ENCODE measurements at places on chromosomes 2 and 18. TPM values are rescaled to one million over a fixed set of nuclear protein-coding genes. Genes with fewer than 3 reads are reported as not detected.
A peak's percentile ranks its signal among the peaks of the same experiment; 100 is the strongest.

Gene MBP
- total RNA-seq, result 60.2 TPM

Gene GAL3ST2
- total RNA-seq, result 1.2 TPM

Gene SLC14A1
- total RNA-seq, result 0.86 TPM

Gene HOXD12
- total RNA-seq, result not detected

Gene REG3G
- total RNA-seq, result not detected

Gene LOXHD1
- total RNA-seq, result not detected

DNA sequence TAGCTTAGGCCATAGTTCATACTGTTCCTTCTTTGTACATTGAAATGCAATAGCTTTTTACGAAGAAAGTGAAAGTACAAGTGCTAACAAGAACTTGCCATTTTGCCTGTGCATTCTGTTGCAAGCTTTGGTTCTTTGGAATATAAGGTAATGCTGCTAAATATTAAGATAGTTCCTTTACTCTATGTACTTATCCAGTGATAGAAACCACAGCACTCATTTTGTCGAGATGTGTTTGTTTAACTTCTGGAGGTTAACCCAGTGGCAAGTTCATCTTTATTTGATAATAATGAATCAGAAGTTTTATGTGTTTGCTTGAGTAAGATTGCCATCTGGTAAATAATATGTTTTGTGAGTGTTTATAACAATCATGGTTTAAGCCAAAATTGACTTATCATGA lies 373.1 kb upstream of the FANCL start:
- no peaks in the 10 kb centered on the region for H3K36me3 ChIP-seq
- no peaks in the 10 kb centered on the region for H3K27me3 ChIP-seq
- DNase-seq, result no peak
- no peak overlapping the region for H3K27ac ChIP-seq
- no peak overlapping the region for H3K4me3 ChIP-seq

- peaks cover 2% of the 10 kb centered on the region for H3K4me1 ChIP-seq
- H3K27ac ChIP-seq, result no peak overlapping the region
- H3K36me3 ChIP-seq, result no peaks in the 10 kb centered on the region
- no peak overlapping the region for H3K4me3 ChIP-seq
- H3K27me3 ChIP-seq, result no peaks in the 10 kb centered on the region
These were observed 76.6 kb downstream of the COBLL1 start for GRCh38 chr2:164764996-164765395.

GRCh38 chr2:241061275-241061674 lies 40.8 kb downstream of the MTERF4 start:
- no peak for DNase-seq
- H3K4me1 ChIP-seq, result peaks cover 2% of the 10 kb centered on the region
- no peaks in the 10 kb centered on the region for H3K36me3 ChIP-seq
- H3K4me3 ChIP-seq, result no peak overlapping the region
- no peak overlapping the region for H3K27ac ChIP-seq

DNA sequence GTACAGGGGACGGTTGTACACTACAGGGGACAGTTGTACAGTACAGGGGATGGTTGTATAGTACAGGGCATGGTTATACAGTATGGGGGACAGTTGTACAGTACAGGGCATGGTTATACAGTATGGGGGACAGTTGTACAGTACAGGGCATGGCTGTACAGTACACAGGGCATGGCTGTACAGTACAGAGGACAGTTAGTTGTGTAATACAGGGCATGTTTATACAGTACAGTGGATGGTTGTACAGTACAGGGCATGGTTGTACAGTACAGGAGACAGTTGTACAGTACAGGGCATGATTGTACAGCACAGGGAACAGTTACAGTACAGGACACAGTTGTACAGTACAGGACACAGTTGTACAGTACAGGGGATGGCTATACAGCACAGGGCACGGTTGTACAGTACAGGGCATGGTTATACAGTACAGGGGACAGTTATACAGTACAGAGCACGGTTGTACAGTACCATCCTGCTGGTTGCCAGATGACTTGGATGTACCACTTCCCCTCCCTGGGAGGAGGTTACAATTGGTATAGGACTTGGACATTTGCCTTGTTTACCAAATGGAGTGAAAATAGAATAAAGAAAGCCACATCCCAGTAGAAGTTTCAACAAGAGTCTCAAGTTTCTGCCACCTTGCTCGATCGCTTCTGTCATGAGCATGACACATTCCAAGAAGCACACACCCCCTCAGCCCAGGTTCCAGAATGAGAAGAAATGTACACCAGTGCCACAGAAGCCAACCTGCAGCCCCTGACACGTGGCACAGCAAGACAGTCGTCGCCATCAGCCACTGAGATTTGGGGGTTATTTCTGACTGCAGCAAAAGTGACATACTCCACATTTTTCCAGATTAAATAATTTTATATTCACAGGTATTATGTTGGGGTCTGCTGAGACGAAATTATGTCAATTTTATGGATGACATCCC lies 16.0 kb downstream of the CYRIA start:
- H3K27ac ChIP-seq, result no peak overlapping the region
- no peak overlapping the region for H3K4me3 ChIP-seq
- H3K4me1 ChIP-seq, result peaks cover 16% of the 10 kb centered on the region
- H3K27me3 ChIP-seq, result no peaks in the 10 kb centered on the region
- DNase-seq, result no peak
- no peaks in the 10 kb centered on the region for H3K36me3 ChIP-seq

- H3K4me3 ChIP-seq, result no peak overlapping the region
- H3K36me3 ChIP-seq, result peaks cover 7% of the 10 kb centered on the region
- H3K27ac ChIP-seq, result no peak overlapping the region
These were observed 25.8 kb downstream of the EHBP1 start for GRCh38 chr2:62731275-62731674.

GRCh38 chr2:111194835-111195621 lies 74.3 kb downstream of the BCL2L11 start:
- peaks cover 4% of the 10 kb centered on the region for H3K4me1 ChIP-seq
- H3K4me3 ChIP-seq, result no peak overlapping the region
- peaks cover 27% of the 10 kb centered on the region for H3K27me3 ChIP-seq
- no peak for DNase-seq
- H3K36me3 ChIP-seq, result no peaks in the 10 kb centered on the region

DNA sequence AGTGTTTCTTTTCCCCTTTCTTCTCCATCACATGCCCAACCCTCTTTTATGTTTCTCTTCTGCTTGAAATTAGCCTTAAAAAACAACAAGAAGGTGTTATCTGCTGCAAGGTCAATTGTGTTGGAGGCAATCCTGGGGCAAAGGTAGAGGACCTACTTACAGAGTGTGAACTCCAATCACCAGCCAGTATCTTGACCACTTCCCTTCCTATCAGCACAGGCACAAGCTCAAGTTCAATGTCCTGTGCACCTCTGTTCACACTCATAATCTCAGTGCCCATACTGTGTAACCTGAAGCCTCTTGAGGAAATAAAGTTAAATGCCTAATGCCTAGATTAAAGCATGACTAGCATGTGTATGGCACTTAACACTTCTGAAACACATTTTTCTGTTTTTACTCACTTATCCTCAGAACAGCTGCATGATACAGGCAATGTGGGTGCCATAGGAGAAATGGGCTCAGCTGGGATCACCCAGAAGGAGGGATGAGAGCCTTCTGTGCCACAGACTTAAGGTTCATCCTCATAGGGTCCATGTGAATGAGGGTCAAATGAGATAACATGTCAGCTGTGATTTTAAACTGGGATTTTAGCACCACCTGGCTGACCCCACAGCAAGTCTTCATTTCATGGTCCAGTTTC lies 701.5 kb downstream of the BCL11A start:
- H3K36me3 ChIP-seq, result no peaks in the 10 kb centered on the region
- no peak overlapping the region for H3K27ac ChIP-seq
- DNase-seq, result no peak
- H3K4me1 ChIP-seq, result no peaks in the 10 kb centered on the region
- H3K4me3 ChIP-seq, result no peak overlapping the region
- H3K27me3 ChIP-seq, result no peaks in the 10 kb centered on the region

GRCh38 chr2:71852141-71852711 lies 295.4 kb downstream of the CYP26B1 start:
- peaks cover 3% of the 10 kb centered on the region for H3K27me3 ChIP-seq
- H3K36me3 ChIP-seq, result no peaks in the 10 kb centered on the region
- no peak overlapping the region for H3K4me3 ChIP-seq
- DNase-seq, result no peak
- no peak overlapping the region for H3K27ac ChIP-seq

GRCh38 chr2:208269091-208269490 lies 3.0 kb downstream of the PIKFYVE start:
- H3K36me3 ChIP-seq, result peaks cover 31% of the 10 kb centered on the region
- no peak overlapping the region for H3K27ac ChIP-seq
- no peaks in the 10 kb centered on the region for H3K27me3 ChIP-seq
- no peak for DNase-seq

DNA sequence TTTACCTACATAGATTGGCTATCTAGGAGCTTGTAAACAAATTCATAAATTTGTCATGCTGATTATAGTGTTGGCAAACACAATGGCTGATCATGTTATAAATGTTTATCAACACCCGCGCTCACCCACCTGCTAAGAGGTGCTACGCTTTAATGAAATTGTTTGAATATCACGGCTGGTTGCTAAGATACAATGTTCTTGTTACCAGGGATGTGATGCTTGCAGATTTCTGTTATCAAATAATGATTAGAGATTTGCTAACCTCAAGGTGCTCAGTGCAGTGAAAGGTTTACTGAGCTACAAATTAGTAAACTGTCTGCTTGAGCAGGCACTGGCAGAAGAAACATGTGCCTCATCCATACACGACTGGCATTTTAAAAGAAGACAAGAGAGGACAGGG lies 160.0 kb upstream of the ZEB2 start:
- H3K4me1 ChIP-seq, result no peaks in the 10 kb centered on the region
- DNase-seq, result no peak
- no peaks in the 10 kb centered on the region for H3K36me3 ChIP-seq
- H3K27ac ChIP-seq, result no peak overlapping the region

DNA sequence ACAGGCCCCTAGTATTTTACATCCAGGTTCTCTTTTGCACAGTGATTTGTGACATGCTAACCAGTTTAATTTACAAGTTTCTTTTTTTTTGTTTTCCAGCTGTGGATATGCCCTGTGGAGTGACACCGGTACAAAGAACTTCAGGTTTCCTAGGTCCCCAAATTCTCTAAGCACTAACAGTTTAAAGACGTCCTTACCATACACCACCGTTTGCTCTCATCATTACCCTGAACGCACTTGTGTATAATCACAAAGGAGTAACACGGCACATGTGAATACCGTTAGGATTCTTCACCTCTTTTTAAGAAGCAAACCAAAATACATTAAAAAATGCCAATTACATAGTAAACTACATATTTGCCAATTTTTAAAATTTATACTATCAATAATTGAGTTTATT lies 853 bp downstream of the LANCL1 start:
- H3K27ac ChIP-seq, result peak overlapping the region; percentile 39
- H3K27me3 ChIP-seq, result no peaks in the 10 kb centered on the region
- peaks cover 28% of the 10 kb centered on the region for H3K4me1 ChIP-seq
- peak overlapping the region; percentile 99 for H3K4me3 ChIP-seq

- H3K27ac ChIP-seq, result peak overlapping the region; percentile 44
- no peak overlapping the region for H3K4me3 ChIP-seq
- H3K27me3 ChIP-seq, result no peaks in the 10 kb centered on the region
- H3K36me3 ChIP-seq, result peaks cover 2% of the 10 kb centered on the region
These were observed 14.1 kb upstream of the MEX3C start for GRCh38 chr18:51211552-51211951.

GRCh38 chr18:45324495-45325113 lies 290.7 kb upstream of the SLC14A2 start:
- DNase-seq, result no peak
- H3K4me1 ChIP-seq, result no peaks in the 10 kb centered on the region
- no peak overlapping the region for H3K4me3 ChIP-seq
- no peak overlapping the region for H3K27ac ChIP-seq
- no peaks in the 10 kb centered on the region for H3K36me3 ChIP-seq
- no peaks in the 10 kb centered on the region for H3K27me3 ChIP-seq

DNA sequence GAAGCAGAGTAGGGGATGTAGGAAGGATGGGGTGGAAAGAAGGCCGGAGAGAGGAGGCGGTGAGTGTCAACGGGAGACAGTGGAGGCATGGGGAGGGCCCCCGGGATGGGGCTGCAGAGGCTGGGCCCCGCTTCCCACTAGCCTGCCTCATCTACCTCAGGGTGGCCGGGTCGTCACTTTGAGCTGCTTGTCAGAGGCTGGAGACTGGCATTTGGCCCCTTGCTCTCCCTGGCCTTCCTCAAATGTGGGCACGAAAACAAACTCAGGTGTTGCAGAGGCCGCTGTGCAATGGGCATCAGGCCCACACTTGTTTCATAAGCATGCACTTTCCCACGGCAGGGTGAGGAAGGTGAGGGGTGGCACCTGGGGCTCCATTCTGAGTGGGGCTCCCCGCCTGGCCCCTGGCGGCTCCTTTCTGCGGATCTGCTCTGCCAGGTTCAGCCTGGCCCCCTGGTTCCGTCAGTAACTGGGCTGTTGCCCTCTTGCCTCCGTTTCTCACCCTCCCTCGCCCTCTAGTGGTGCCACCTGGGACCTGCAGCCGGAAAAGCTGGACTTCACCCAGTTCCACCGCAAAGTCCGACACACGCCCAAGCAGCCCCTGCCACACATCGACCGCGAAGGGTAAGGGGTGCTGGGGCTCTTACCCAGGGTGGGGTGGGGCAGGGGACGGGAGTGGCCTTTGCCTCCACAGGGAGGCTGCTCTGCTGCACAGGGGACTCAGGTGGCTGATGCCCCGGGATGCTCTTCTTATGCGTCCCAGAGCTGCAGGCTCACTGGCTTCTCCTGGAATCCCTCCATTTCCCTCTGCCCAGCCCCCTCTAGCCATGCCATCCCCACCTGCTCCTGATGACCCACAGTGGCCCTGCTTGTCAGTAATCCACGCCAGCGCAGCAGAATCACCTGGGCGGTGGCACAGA lies 125.4 kb downstream of the CTIF start:
- H3K4me1 ChIP-seq, result no peaks in the 10 kb centered on the region
- peak; percentile 87 for DNase-seq
- no peaks in the 10 kb centered on the region for H3K36me3 ChIP-seq
- no peak overlapping the region for H3K27ac ChIP-seq
- no peak overlapping the region for H3K4me3 ChIP-seq

DNA sequence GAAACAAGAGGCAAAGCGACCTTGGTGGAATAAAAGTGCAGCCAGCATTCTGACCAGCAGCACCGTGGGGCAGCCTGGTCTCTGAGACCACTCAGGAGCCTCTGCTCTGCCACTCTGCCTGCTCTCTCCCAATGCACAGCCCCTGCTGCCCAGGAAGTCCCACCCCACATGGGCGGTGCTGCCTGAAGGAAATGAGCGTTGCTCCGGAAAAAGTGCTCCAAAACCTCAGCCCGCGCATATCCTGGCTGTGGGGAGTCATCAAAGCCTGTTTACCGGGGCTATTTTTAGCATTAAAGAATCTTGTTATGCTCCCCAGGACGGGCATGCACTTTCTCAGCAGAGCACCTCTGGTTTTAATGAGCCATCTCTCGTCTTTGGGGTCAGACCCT lies 54.5 kb downstream of the EPAS1 start:
- H3K27me3 ChIP-seq, result no peaks in the 10 kb centered on the region
- peak overlapping the region; percentile 78 for H3K4me3 ChIP-seq
- peaks cover 20% of the 10 kb centered on the region for H3K36me3 ChIP-seq
- DNase-seq, result peak; percentile 93
- H3K27ac ChIP-seq, result peak overlapping the region; percentile 94

GRCh38 chr2:86453836-86454235 lies 12.7 kb downstream of the KDM3A start:
- DNase-seq, result no peak
- no peak overlapping the region for H3K27ac ChIP-seq
- no peaks in the 10 kb centered on the region for H3K27me3 ChIP-seq
- peaks cover 17% of the 10 kb centered on the region for H3K4me1 ChIP-seq

GRCh38 chr18:47528343-47528742 lies 276.9 kb upstream of the SKOR2 start:
- H3K27ac ChIP-seq, result no peak overlapping the region
- no peaks in the 10 kb centered on the region for H3K36me3 ChIP-seq
- no peaks in the 10 kb centered on the region for H3K4me1 ChIP-seq
- peaks cover 28% of the 10 kb centered on the region for H3K27me3 ChIP-seq
- no peak for DNase-seq
